ENCODE measurements at places on chromosomes 3 and 15.

- no peak for DNase-seq
These were observed 409.6 kb upstream of the MDFIC2 start for GRCh38 chr3:70722018-70722417.

DNA sequence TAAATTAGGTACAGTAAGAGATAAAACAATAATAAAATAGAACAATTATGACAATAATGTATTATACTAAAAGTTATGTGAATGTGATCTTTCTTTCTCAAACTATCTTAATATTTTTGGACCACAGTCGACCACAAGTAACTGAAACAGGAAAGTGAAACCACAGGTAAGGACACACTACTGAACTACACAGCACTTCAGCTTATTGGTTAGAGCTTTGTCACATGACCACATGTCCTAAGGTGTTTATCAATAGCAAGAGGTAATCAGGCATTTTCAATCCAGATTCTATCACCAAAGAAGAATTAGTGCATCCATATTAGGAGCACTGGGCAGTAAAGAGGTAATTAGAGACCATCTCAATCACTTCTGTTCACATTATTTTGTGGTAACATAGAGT lies 392.8 kb downstream of the RSL24D1 start:
- no peak for DNase-seq

- no peak for DNase-seq
These were observed 8.8 kb downstream of the STOML1 start for GRCh38 chr15:73983211-73983727.

GRCh38 chr3:140258222-140258724 lies 323.3 kb downstream of the CLSTN2 start:
- no peak for DNase-seq

- DNase-seq, result no peak
These were observed 114.5 kb downstream of the HERC1 start for GRCh38 chr15:63719281-63719680.

DNA sequence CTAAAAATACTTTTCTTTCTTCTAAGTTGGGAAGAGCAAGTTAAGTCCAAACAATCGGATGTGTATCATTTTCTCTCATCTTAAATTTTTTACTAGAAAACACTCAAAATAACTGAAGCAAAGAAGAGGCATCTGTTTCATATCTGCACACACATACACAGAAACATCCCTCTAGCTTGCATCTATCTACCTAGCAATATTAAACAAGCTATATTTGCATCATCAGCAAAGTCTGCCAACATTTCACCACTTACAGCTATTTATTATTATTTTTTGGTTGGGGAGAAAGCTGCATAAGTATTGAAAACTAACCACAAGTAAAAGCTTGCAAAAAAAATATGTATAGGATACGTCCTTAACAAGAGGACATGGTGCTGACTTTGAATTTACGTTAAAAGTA lies 1.9 kb downstream of the GOLIM4 start:
- DNase-seq, result no peak

DNA sequence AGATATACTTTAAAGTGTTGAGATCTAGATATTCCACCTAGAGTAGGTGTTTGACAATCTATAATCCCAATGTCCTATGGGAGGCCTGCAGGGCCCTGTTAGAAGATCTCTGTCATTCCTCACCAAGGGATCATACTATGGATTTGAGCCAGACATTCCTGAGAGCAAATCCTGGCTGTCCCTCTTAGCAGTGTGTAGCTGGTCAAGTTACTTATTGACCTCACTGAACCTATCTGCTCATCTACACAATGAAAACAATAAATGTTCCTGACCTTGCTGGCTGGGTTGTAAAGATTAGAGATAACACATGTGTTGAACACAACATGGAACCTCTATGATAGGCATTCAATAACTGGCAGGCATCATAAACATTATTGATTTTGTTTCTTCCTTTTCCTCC lies 265.6 kb upstream of the ATP11B start:
- no peak for DNase-seq

GRCh38 chr3:73148682-73149081 lies 87.2 kb downstream of the EBLN2 start:
- no peak for DNase-seq

DNA sequence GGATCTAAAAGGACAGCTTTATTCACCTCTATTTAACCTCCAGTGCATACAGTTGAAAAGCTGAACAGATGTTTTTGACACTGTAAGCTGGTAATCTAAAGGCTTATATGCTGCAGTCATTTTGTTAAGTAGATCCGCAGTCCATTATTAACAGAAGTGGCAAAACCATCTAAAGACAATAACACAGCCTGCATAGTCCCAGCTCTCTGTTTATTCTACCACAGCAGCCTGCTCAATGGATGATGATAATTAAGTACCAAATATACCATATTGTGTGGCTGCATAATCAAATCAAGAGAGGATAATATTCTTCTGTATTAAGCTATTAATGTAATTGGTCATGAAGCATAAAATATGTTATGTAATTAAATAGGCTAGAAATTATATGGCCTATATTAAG lies 207.1 kb downstream of the MEIS2 start:
- DNase-seq, result no peak

DNA sequence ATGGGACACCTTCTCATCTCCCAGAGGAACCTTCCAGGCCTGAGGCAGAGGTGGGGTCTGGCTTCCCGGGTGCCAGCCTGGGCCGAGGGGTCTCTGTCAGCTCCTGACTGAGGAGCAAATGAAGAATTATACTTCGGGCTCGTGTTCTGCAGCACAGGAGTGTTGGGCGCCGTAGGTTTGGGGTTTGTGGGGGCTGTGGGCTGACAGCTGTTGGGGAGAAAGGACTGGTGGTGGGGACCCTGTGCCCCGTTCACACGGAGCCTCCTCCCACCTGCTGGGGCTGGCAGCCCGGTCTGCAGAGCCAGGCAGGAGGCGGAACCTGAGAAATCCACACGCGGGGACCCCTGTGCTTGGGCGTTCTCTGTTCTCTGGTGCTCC lies 59.7 kb downstream of the ADAMTS7 start:
- DNase-seq, result no peak

- no peak for DNase-seq
These were observed 99.8 kb downstream of the SLMAP start for GRCh38 chr3:57855943-57856342.

DNA sequence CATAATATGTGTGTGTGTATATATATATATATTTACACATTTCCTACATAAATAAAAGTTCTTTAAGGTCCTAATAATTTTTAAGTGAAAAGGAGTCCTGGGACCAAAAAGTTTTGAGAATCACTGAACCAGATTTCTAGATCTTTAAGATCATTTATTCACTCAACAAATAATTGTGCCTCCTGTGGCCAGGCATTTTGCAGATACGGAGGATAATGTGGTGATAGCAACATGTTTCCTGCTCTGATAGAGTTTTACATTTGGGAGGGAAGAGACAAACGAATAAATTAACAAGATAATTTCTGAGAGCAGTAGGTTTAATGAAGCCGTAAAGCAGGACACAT lies 448 bp upstream of the RNF7 start:
- no peak for DNase-seq

- DNase-seq, result no peak
These were observed 521.7 kb upstream of the MCTP2 start for GRCh38 chr15:93709708-93710107.

DNA sequence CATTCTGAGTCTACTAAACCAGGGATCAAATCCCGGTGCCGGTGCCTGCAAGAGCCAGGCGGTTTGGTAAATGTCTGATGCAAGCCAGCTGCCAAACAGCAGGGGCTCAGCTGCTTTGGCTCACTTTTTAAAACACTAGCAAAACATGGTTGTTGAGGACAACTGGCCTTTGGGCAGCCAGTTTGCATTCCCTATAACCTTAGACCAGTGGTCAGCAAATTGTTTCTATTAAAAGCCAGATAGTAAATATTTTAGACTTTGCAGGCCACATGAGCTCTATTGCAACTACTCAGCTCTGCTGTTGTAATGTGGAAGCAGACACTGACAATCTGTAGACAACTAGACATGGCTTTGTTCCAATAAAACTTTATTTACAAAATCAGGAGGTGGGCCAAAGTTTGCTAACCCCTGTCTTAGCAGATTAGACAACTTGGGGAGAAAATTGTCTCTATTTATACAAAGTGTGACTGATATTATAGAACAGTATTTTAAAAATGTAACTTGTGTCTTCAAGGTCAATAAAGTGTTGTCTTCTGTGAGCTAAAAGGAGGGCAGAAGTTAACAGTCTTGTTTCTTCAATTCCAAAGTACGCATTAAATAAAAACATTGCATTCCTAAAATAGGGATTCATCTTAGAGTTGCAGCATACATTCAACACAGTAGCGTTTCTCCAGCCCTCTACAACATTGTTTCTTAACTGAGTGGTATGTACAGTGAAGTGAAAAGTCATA lies 67.6 kb downstream of the SSUH2 start:
- DNase-seq, result no peak

DNA sequence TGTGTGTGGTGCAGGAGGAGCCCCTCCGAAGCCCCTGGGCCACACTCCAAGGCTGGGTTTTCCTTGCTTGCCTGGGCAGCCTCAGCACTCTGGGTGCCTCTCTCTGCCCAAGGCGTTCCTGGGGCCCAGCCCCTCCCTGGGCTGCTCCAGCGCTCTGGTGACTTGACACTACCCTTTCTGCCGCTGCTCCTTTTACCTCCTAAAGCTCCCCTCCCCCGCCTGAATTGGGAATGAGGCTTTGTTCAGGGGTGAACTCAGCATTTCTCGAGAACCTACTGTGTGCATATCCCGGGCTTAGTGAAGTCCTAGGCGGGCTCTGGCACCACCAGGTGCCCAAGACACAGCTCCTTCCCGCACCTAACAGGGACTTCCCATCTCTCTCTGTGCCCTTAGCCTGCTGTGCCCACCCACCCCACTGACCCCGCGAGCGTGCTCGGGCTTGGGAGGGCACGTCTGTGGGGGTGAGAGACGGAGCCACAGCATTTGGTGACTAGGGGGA lies 1.2 kb upstream of the BAHD1 start:
- no peak for DNase-seq

DNA sequence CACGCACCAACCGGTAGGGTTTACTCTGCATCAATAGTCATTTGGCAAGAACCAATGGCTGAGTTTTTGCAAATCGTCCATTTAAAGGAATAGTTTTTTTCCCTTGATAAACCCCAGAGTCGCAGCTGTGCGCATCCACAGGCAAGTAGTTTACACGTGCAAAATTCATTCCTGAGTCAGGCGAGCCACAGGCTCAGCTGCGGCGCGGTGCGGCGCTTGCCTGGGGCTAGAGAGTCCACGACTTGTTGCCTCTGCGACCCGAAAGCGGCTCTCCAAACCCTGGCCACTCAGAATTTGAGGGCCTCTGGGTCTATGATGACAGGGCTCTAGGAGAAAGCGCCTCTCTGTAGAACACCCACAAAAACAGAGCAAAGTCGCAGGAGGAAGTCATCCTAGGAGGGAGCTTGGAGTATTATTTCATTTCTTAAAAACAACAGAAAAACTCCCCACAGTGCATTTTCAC lies 36.7 kb downstream of the ZIC4 start:
- DNase-seq, result no peak

DNA sequence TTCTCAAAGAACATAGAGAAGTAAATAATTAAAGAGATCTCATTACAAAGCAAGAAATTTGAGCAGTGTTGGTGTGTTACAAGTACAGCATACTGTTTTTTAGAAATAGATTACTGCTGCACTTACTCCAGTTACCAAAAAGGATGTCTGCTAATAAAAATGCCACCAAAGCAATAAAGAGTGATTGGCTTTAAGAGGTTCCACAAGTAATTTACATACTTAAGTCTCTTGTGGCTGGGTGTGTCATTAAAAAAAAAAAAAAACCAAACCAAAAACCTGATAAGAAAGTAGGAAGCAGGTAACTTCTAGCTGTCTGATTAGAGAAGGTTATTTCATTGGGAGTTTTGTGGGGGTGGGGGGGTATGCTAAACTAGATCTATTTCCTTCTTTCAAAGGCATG lies 15.2 kb downstream of the RAB11A start:
- no peak for DNase-seq

GRCh38 chr3:133935843-133936769 lies 40.4 kb upstream of the RAB6B start:
- DNase-seq, result no peak
